ENCODE measurements at places on chromosomes 3 and 15.

DNA sequence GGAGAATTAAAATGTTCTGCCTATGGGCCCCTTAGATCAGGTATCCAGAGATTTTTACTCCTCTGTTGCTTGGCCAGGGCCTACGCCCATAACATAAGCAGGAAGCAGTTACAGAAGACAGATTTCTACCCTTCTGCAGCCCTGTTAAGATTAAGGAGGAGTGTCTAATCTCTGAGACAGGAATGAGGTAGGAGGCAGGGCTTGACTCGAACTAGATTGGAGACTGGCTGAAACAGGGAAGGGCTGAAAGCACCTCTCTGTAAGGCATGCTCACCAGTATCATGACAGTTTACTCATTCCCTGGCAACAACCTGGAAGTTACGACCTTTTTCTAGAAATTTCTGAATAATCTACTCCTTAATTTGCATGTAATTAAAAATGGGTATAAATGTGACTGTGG lies 16.7 kb downstream of the PLA2G4D start:
- DNase-seq: no peak

DNA sequence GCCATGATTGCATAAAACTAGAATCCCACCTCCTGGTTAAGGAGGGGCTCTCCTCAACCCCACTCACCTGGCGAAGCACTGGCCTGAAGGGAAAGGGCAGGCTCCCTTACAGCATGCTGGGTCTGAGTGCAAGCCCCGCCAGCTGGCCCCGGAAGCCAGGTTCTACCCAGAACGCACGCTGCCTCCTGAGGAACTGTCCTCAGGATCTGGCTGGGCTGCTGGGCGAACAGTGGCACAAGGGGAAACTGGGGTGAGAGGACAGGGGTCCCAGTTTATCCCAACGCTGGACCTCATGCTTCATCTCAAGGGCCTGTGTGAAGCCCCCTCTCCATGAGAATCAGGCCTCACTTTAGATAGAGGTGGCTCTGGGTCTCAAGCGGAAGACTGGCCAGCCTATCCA lies 47.5 kb downstream of the NUP210 start:
- no peak for DNase-seq

- no peak for DNase-seq
Observed at GRCh38 chr3:148457886-148458285, 239.8 kb upstream of the AGTR1 start.

- DNase-seq: no peak
Observed at GRCh38 chr15:69328739-69329138, 30.0 kb downstream of the PAQR5 start.

- no peak for DNase-seq
Observed at GRCh38 chr3:26353097-26353496, 269.5 kb upstream of the LRRC3B start.

- no peak for DNase-seq
Observed at GRCh38 chr3:47612879-47613278, 34.2 kb upstream of the CSPG5 start.

GRCh38 chr3:50390508-50391224 lies 31.3 kb upstream of the TMEM115 start:
- no peak for DNase-seq

- no peak for DNase-seq
Observed at GRCh38 chr3:88467191-88467590, 317.4 kb downstream of the C3orf38 start.

DNA sequence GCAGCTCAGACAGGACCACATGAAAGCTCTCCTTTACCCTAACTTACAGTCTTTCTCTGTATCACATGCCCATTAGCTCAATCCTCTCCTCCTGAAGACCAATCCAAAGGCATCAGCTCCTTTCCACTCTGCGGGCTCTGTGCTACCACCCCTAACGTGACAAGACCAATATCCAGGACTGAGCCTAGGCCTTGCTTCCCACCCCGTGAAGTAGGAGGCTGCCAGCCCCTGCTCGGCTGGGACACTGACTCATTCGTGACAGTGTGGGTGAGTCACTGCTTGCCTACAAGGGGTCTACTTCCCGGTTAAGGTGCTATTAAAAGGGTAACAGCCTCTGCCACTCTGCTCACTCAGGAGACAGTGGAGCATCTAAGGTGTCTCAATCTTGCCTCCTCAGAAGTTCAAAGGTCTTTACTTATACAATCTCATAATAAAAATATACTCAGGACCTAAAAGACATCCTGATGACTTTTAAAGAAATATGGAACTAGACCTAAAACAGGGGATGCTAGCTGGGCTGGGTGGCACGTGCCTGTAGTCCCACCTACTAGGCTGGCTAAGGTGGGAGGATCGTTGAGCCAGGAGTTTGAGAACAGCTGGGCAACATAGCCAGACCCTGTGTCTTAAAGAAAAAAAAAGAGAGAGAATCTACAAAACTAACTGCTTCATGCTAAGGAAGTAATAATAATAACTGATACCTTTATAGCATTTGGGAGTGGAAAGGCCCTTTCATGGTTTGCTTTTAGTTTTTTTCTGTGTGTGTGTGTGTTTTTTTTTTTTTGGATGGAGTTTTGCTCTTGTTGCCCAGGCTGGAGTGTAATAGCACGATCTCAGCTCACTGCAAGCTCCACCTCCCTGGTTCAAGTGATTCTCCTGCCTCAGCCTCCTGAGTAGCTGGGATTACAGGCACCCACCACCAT lies 55.0 kb downstream of the TMEM44 start:
- peak; percentile 60 for DNase-seq

GRCh38 chr3:45776301-45776595 lies 20.1 kb downstream of the SLC6A20 start:
- no peak for DNase-seq

GRCh38 chr15:91110407-91110806 lies 10.3 kb downstream of the SV2B start:
- no peak for DNase-seq

DNA sequence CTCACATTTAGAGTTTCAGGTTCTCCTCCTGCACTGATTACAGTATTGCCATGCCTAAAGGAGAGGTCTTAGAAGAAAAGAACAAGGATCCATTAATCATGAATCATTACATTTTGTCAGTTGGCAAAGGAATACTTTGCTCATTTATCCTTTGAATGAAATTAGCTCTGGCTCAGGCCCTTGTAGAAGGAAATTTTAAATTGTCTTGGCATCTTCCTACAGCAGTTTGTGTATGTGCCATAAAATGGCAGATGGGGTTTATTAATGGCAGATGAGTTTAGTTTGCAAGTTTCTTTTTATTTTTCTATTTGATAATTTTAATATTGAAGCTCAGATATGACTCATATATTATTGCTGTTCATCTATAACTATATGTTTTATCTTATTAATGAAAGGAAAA lies 181.2 kb upstream of the EPHA3 start:
- DNase-seq: no peak

- DNase-seq: no peak
Observed at GRCh38 chr3:31567036-31567435, 34.3 kb downstream of the STT3B start.

- DNase-seq: no peak
Observed at GRCh38 chr15:101538996-101539395, 49.5 kb upstream of the PCSK6 start.

- DNase-seq: no peak
Observed at GRCh38 chr15:75008629-75009326, 13.4 kb downstream of the SCAMP5 start.

DNA sequence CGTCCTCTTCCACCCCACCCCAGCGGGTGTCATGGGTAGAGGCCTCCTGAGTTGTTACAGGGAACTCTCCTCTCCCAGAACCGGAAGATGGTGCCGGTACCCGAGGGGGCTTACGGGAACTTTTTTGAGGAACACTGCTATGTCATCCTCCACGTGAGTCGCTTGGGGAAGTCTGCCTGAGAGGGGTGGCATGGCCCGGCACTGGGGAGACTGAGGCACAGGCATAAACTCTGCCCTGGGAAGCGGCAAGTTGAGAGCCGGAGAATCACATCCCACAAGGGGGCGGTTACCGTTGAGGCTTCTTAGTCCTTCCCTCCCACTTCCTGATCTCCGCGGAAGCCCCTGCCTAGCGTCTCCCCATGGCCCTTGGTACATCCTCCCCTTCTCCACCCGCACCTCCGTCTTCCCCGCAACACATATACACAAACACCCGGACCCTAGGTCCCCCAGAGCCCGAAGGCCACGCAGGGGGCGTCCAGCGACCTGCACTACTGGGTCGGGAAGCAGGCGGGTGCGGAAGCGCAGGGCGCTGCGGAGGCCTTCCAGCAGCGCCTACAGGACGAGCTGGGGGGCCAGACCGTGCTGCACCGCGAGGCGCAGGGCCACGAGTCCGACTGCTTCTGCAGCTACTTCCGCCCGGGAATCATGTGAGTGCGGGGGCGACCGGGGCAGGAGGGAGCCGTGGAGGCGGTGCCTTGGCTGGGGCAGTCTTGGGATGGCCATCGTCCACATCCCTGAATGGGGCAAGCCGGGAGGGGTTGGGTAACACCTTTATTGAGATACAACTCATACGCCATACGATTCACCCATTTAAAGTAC lies 3.4 kb downstream of the VILL start:
- peak; percentile 58 for DNase-seq

DNA sequence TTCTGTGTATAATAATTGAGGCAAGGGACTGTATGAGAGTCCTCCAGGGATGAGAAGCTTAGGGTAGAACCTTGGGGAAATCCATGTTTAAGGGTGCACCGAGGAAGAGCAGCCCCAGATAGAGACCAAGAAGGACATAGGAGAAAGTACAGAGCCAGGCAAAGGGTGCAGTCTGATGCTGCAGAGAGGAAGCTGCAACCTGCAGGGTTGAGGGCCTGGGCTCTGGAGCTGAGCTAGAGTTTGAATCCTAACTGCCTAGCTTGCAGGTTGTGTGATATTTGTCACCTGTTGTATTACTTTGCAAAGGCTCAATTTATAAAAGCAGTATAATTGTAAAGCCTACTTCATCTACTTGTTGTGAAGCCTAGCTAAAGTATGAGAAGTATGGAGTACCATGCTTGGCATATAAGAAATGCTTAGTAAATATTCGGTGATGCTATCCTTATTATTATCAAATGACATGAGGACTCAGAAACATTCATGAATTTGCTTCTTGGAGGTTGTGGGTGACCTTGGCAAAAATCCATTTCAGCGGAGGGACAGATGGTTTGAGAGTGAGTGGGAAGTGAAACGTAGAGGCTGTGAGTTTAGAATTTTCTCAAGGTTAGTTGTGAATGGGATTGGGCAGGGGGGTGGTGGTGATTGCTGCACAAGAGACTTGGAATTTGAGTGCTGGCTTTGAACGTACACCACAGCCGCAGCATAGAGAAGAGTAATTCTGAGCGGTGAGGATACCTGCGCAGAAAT lies 43.8 kb downstream of the PLCL2 start:
- DNase-seq: no peak

- no peak for DNase-seq
Observed at GRCh38 chr3:38136393-38136776, 542 bp downstream of the ACAA1 start.

GRCh38 chr3:122825460-122825859 lies 30.6 kb downstream of the SLC49A4 start:
- DNase-seq: no peak

- no peak for DNase-seq
Observed at GRCh38 chr3:174531262-174531982, 327.7 kb upstream of the NAALADL2 start.

- DNase-seq: no peak
Observed at GRCh38 chr3:107347751-107348150, 29.5 kb upstream of the CCDC54 start.

- DNase-seq: no peak
Observed at GRCh38 chr3:32544894-32545293, 25.8 kb downstream of the DYNC1LI1 start.

DNA sequence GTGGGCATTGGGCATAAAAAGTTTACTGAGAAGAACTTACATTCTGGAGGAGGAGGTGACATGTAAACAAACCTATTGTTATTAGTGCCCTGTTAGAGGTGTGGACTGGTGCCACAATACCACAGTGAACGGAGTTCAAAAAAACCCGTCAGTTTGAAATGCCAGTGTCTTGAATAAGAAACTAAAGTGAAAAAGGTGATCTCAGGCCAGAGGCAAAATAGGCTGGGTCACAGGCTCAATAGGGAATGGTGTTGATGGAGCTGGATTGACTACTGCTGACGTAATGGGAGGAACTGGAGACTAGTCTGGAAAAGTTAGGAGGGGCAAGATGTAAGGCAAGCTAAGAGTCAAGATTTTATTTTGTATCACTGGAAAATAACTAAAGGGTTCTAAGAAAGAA lies 1.6 kb upstream of the DCBLD2 start:
- DNase-seq: no peak

- DNase-seq: no peak
Observed at GRCh38 chr3:4680227-4680691, 187.1 kb downstream of the ITPR1 start.

GRCh38 chr3:127417709-127418559 lies 130.1 kb upstream of the PRR20G start:
- DNase-seq: no peak

- peak; percentile 42 for DNase-seq
Observed at GRCh38 chr15:62066663-62067447, at the start of gene C2CD4A. C2CD4A (plus strand) TSS chr15:62066977; CDS start chr15:62067614, 637 bp downstream.

DNA sequence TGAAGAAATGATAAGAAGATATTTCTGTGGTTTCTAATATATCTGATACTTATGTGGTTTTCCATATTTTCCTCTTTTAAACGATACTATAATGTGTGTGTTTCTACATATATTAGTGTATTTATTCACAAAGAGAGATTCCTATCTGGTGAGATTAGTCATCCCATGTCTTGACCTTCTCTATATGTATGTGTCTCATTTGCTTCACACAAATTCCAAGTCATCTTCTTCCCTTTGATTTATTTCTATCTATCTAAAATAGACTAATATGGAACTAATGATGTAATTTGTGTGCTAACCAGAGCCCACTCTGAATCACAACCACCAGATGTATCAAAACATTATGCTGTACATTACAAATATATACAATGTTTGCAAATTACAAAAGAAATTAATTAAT lies 154.7 kb upstream of the KCNMB2 start:
- no peak for DNase-seq

- DNase-seq: no peak
Observed at GRCh38 chr3:126543457-126544061, 15.2 kb downstream of the C3orf22 start.

DNA sequence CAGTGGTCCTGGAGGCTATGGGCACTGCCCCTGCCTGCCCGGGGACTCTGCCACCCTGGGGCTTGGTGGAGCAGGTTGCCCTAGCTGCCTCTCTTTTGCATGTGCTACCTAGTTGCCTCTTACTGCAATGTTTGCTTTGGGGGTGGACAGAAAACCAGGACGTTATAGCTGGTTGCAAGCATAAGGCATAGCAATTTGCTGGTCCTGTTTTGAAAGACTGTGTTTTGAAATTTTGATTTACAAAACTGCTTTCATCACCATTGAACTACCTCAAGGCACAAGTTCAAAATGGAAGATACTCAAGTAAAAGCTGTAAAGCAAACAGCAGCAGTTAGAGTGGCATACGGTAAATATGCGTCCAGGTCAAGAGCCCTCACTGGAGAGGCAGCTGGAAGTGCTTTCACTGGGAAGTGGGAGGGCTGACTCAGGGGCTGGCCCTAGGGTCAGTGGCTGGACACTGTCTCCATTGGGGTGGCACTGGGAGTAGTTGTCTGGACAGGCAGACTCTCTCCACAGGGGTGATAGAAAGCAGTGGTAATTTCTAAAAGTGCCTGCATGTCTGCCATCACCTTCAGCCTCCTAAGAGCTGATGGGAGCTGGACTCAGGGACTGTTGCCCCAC lies 138.1 kb downstream of the CHDH start:
- no peak for DNase-seq

- no peak for DNase-seq
Observed at GRCh38 chr3:40024526-40024925, 215.1 kb downstream of the MYRIP start.

- DNase-seq: no peak
Observed at GRCh38 chr3:186536883-186537844, 7.0 kb downstream of the CRYGS start.

- DNase-seq: peak; percentile 76
Observed at GRCh38 chr15:44710236-44711095, 657 bp downstream of the PATL2 start.
